ENCODE measurements at places on chromosomes 7 and 10.

- DNase-seq: no peak
These were observed 23.7 kb downstream of the TSPAN14 start for GRCh38 chr10:80477813-80478212.

GRCh38 chr10:101071267-101071884 is 9.6 kb downstream of the KAZALD1 start:
- DNase-seq: no peak

DNA sequence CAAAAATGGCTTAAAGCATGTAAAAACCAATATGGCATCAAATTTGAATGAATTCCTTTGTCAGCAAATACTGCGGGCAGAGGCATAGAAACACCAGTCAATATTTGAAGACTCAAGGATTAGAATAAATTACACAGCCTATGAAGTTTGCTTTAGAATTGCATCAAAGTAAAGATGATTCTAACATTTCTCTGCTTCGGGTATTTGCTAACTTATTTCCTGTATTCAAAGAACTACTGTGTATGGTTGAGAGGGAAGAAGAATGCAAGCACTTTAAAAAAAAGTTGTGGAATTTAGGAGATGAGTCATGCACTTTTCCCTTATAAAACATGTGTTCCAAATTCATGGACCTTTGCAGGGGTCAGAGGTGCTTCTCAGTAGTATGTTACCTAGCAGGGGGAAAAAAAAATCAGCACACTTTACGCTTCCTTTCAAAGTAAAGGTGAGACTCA is 90.1 kb downstream of the PIP4K2A start:
- DNase-seq: peak; percentile 44

GRCh38 chr7:69596723-69597277 is 1.5 kb upstream of the AUTS2 start:
- DNase-seq: no peak

DNA sequence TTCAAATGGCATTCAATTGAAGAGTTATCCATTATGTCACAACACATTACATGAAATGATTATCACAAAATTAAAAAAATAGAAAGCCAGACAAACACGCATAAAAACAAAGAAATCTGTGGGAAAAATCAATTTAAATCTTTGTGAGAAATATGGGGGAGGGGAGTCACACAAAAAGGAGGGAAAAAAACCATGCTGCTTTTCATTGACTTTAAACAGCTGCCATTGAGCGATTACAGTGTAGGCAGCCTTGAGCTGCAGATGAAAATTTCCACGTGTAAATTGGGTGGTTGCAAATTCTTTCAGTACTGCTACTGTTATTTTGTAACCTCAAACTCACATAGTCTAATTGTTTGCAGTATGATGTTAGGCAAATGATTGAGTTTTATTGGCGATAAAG is 889.9 kb upstream of the PHF14 start:
- DNase-seq: no peak

DNA sequence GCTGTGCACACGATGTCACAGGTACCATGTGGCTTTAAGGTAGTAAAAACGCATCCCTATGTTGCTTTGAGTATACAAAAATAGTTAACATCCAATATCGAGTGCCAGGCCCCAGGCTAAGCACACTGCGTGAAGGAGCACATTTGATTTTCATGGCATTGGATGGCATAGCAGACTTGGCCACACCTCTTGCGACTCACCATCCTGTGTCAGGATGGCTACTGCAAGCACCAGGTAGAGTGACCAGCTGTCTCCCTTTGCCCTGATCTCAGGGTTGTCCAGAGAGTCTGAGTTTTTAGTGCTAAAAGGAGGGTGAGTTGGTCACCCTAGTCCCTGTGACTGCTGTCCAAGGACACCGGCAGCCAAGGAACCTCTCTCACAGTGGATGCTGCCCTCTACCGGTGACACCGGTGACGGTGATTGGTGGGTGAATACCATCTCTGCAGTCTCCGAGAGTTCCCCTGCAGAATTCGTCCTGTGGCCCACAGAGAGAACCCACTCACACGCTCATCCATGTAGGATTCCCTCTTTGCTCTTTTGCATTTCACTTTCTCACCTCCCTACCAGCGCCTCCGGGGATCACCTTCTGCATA is 76.1 kb downstream of the BICC1 start:
- DNase-seq: no peak

DNA sequence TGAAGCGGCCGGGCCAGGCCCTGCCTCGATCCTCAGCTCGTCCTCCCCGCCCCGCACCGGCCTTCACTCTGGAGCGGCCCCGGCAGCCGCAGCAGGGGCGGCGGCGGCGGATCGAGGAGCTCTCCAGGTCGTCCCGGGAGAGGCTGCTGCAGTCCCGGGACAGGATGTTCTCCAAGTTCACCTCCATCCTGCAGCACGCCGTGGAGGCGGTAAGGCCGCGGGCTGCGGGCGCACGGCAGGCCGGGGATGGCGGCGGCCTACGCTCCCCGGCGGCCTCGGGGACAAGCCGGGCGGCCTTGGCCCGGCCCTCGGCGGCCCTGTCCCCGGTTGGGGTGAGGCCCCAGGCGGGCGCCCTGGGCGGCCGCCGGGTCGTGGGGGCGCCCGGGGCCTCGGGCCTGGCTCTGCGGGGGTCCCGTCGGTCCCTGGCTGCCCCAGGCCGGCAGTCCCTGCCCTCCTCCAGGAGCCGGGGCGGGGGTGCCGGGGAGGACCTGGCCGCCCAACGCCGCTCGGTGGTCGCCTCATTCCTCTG is 399 bp downstream of the FHIP2A start:
- DNase-seq: no peak

DNA sequence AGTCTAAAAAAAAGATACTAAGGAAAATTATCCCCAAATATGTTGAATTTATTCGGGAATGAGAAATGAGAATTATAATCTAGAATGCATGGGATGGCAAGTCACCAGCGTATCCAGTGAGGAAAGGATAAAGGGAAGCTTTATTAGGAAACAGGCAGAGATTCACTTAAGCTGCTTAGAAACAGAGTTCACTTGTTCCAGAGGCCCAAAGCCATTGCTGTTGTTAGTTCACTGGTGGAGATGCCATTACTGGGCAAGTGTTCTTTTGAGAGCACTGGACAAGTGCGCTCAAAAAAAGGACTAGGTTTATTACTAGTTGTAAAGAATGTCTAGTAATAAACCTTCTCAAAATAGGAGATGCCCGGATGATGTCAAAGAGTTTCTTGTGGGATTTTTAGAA is 51.2 kb downstream of the MICU1 start:
- no peak for DNase-seq

GRCh38 chr10:92567952-92568600 is 5.8 kb downstream of the IDE start:
- no peak for DNase-seq

GRCh38 chr7:148954766-148955165 is 70.7 kb upstream of the EZH2 start:
- DNase-seq: no peak

- DNase-seq: no peak
These were observed 94.6 kb downstream of the CUX1 start for GRCh38 chr7:101911800-101912715.

DNA sequence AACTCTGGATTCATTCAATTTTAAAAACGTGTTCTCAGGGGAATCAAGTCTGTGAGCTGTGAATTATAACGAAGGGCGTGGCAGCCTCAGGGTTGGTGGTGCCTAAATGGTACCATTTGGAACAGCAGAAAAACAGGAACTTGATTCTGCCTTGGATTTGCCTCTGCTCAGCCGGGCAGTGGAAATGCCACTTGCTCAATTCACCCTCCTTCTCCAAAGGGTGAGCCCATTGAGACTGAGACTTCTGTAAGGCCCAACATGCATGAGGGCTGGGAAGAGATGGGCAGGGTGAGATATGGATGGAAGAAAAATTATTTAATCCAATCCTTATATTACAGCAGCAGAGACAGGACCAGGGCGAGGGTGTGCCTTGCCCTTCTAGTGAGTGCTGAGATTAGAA is 107.1 kb upstream of the HABP2 start:
- no peak for DNase-seq

DNA sequence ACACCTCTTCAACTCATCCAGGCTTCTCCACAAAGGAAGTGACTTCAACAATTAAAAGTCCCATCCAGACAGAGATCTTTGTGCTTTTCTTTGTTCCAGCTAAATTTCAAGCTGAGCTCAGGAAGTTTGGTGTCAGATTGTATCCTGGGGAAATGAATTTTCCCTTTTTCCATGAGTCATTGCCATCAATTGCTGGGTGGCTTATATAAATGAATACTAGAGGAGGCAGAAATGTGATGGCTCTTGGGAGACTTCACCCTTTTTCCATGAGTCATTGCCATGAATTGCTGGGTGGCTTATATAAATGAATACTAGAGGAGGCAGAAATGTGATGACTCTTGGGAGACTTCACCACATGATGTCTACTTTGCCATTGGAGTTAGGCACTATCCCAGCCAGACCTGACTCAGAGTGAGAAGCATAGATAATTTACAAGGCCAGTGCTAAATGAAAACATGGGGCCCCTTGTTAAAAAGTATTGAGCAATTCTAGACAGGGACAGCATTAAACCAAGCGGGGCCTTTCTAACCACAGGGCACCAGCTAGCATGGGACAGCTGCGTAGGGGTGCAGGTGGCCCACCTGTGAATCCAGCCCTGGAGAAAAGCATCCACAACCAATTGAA is 339.2 kb upstream of the PODXL start:
- peak; percentile 18 for DNase-seq

DNA sequence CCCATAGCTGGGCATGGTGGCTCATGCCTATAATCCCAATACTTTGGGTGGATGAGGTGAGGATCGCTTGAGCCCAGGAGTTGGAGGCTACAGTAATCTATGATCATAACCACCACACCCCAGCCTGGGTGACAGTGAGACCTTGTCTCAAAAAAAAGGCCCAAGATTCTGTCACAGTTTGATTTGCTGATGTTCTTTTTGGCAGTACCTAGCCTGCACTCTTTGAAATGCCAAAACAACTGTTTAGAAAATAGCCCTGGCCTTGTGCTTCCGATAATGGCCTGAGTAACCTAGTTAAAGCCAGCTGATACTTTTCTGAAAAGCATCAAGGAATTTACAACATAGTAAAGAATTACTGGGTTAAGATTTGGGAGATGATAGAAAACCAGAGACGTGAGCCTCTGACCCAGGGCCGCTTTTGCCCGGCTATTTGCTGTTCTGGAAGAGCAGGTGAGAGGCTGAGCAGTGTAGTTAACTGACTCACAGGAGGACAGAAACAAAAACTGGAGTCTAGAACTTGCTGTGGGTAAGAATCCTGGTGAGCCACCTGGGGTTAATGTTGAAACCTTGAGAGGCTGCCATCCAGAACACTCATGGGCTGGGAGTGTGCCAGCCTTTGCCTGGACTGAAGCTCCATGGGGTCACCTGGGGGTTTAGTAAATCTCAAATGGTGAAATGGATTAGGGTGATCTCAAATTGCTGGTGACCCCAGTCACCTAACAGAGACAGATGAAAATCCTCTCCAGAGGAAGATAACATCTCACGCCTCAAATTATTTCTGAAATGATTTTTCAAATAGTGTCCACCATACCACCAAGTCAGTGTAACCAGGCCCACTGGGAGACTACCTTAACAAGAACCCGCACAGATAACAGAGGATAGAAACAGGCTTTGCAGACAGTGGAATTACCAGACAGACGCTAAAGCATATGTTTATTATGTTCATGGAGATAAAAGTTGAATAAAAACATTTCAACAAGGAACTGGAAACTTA is 51.8 kb downstream of the GALNT11 start:
- no peak for DNase-seq

- no peak for DNase-seq
These were observed 247.6 kb upstream of the HGF start for GRCh38 chr7:82017334-82017943.

GRCh38 chr10:120979435-120980278 is 128.5 kb downstream of the WDR11 start:
- DNase-seq: no peak

GRCh38 chr10:76922666-76923065 is 714.9 kb downstream of the KCNMA1 start:
- DNase-seq: no peak

DNA sequence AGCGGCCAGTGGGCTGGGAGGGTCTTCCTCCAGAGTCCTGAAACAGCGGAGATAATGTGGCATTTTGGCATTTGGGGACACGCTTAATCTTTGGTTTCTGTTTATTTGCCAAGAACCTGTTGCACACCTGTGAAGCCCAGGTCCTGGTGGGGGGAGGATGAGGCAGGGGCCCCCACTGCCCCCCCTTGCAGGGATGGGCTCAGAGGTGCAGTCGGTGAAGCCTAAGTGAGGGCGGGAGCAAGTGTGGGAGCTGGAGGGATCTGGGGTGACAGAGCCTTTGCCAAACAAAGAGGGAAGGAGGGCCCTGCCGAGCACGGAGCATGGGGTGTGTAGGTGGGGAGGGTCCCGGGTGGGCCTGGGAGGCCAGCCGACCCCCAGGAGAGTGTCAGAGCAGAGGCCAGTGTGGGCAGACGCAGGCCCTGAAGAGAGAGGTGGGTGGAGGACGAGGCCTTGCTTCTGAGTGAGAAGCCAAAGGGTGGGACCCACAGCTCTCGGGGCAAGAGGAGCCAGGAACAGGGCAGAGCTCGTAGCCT is 62.1 kb upstream of the ADGRA1 start:
- DNase-seq: no peak

DNA sequence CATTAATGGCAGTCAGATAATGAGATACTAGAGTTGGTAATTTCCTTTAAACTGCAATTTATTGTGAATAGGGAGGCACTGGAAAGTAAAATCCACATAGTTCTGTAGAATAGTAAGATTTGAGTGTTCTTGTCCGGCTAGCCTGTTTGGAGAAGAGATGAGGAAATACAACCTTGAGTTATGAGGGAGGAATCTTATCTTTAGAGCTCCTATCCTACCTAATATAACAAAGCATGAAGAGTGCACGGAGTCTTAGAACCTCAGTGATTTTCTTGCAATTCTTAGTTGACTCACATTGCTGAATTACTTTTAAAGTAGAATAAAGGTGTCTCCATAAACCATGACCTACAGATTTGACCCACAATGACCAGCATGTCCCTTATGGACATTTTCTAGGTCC is 73.4 kb downstream of the ATAD1 start:
- no peak for DNase-seq

DNA sequence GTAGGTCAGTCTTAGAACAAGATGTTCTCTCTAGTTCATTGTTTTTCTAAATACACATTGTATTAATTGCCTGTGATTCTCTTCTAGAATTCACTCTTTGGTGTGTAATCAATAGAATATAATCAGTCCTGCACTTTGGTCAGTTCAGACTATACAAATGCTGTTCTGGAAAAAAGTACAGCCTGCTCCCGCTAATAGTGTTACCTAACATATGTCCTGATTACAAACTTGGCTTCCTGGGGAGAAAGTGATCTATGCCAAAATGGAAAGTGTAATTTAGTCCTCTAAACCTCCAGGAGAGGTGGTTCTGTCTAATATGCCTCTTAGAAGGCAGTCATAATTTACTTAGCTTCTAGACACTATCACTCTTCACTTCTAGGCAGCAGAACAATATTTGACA is 215.5 kb downstream of the SEMA3D start:
- no peak for DNase-seq

DNA sequence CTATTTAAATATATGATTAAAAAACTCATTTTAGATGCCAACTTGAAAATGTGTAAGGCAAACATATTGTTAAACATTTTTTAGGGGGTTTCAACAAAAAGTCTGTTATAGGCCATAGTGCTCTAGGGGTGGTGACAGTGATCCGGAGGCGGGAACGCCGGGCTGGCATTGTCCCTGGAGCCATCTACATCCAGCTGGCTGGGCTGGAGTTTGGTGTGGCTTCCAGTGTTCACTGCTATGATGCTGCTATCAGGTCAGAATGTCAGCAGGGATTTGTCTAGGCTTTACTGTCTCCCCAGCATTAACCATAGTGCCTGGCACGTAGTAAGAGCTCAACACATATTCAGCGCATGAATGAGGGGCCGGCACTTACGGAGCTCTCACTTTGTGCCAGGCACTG is 1.9 kb upstream of the SLC18A2 start:
- no peak for DNase-seq

All from AG09319 (cell line).